ENCODE measurements at places on chromosomes 4 and X. TPM values are rescaled to one million over a fixed set of nuclear protein-coding genes. Genes with fewer than 3 reads are reported as not detected.

DNA sequence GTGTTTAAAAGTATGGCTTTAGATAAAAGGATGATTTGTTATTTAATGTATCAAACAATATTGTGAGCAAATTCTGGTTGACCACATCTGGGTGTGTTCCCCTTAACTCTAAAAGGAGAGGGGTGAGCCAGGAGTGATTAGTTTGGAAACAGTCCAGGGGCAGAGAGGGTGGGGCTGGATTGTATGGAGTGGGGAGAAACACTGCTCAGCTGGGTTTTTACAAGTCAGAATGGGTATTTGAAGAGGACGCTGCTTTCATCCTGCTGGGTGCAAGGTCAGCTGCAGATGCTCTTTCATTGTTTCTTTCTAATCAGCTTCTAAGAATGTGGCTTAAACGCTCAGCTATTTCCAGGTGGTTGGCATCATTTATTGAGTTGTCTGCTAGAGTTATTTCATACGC lies 82.8 kb upstream of the LIMCH1 start:
- peak; percentile 68 for DNase-seq

- DNase-seq = no peak
Observed at GRCh38 chr4:155943605-155944291, 9.9 kb downstream of the CTSO start.

GRCh38 chr4:160831165-160831922 lies 1332.5 kb downstream of the FSTL5 start:
- DNase-seq = no peak

GRCh38 chrX:47226531-47227333 lies 6.1 kb upstream of the USP11 start:
- DNase-seq = no peak

DNA sequence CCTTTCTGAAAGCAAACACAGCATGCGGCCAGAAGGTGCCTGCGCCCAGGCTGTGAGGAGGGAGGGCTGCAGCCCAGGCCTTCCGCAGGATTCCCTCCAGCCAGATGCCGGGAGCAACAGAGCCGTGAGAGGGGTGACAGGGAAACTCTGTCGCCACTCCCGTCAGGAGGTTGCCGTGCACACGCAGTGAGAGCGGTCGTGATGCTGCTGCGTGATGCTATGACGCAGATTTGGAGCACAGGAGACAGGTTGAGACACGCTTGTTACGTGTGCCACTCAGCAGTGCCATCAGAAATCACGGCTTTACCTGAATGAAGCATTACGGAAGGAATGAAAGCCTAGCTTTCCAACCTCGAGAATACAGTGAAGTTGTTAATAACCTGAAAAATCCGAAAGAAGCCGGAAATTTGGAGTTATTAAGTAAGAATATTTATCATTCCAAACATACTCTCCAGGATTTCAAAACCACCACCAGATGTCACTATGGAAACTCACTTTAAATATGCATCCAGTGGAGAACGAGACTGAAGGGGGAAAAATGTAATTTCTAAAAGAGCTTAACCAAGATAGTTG lies 54.4 kb downstream of the FAT1 start:
- peak; percentile 85 for DNase-seq

The CNGA2 gene
- not detected for total RNA-seq

Data from muscle of leg (tissue), 16 donors.